EH (cell line): ENCODE measurements at places on chromosomes 7 and 10.

DNA sequence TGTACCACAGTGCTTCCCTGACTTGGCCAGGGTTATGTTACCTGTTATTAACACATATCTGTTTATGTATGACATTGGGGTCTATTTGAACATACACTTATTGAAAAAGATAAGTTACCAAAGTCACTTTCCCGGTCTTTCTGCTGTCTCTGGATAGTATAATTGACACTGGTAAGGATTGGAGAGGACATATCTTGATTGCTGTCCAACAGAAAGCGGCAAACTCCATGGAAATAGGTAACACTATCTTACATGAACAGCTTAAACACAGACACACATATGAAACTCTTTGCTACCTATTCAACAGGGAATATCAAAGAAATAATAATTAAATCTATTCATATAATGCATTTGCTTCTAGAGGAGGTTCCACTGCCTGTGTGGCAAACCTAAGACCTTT, 282.5 kb upstream of the AOAH start:
- DNase-seq, result no peak

DNA sequence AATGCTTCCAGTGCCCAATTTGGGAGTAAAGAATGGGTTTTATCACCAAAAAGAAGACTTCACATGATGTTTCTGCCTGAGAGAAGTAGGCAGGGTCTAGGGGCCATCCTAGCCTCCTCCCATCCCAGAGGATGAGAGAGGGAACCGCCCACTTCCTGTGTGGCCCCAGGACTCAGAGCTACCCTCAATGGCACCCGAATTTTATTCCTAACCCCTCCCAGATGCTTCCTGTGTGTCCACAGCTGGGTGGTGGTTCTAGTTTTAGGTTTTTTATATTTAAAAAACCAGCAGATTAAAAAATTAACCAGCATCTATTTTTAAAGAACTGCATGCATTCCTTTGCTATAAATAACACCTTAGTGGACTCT, 583.5 kb downstream of the PTPRN2 start:
- DNase-seq, result no peak

GRCh38 chr7:82007315-82007714, 237.5 kb upstream of the HGF start:
- no peak for DNase-seq

GRCh38 chr7:77415823-77416620, at the start of gene GSAP:
TSS of gene GSAP (minus strand) at chr7:77416349. CDS start at chr7:77416321, 28 bp downstream.
- DNase-seq, result peak; percentile 49

- DNase-seq, result no peak
These were observed 17.9 kb downstream of the PDK4 start for GRCh38 chr7:95578299-95578855.

- DNase-seq, result no peak
These were observed 318.2 kb downstream of the CXCL12 start for GRCh38 chr10:44066527-44067255.

GRCh38 chr10:86061278-86062197, 305.1 kb downstream of the GRID1 start:
- DNase-seq, result no peak
